Substantia nigra (tissue), 51 donors: ENCODE measurements at places on chromosomes 3 and 15.
A peak's percentile ranks its signal among the peaks of the same experiment; 100 is the strongest.

DNA sequence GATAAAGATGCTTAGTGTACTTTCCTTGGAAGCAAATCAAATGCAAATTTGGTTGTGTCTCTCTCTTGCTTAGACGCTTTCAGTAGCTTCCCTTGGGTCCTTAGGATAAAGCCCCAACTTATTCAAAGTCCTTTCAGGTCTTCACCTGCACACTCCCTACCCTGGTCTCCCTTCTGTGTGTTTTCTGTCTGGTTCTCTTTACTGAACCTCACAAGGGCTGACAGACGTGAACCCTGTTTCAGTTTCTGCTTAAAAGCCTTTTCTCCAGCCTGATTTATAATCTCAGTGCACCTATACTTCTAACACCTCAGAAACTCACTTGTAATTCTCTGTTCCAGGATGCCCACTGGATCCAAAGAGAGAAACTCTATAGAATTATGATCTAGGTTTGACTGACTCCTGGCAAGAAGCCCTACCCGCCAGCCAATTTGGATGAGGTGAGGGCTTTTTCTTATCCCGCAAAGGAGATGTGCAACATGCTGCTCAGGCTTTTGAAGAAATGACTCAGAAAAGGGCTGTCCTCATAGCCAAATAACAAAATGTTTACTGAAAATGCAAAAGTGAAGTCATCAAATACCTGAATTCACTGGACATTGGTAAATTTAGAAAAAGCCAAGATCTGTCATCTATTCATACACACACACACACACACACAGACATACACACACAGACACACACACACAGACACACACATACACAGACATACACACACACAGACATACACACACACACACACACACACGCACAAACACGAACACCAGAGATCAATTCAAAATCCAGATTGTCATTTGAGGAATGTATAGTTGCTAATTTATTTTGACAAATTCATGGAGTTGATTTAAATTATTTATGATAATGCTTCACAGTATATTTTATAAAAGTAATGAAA, 102.4 kb upstream of the EOMES start:
- no peak for DNase-seq

DNA sequence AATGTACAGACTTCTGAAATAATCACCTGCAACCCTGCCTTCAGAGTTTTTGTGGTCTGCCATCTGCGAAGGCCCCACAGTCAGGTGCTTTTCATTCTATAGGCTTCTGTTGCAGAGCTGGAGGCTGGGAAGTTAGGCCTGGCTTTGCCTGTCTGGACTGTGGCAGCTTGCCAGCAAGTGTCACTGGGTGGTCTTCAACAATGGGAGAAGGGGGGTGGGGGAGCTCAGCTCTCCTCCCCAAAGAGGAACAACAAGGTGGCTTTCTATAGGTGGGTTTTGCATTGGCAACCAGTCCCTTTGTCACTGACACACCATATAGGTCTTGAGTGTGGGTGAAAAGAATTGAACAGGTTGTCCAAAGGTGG, 7.3 kb downstream of the BOC start:
- DNase-seq, result no peak

DNA sequence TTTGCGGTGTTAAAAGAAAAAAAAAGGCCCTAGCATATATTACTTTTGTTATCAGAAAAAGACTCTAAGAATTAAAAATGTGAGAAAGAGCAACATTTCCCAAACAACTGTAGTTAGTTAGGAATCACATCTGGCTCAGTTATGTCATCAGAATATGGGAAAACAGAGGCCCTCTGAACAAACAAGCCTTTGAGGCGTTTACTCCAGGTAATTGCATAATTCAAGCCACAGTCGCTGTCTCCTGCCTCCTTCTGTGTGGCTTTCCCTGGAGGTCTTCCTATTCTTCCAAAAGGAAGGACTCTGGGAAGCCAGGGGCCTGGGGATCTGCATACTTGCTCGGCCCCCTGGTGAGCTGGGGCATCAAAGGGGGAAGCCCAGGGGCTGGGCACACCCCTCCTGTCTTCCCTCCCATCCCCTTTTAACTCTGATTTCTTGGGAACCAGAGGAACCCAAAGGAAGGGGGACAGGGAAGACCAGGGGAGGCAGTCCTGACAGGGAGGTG, 3.7 kb upstream of the FAM107A start:
- no peak for DNase-seq

DNA sequence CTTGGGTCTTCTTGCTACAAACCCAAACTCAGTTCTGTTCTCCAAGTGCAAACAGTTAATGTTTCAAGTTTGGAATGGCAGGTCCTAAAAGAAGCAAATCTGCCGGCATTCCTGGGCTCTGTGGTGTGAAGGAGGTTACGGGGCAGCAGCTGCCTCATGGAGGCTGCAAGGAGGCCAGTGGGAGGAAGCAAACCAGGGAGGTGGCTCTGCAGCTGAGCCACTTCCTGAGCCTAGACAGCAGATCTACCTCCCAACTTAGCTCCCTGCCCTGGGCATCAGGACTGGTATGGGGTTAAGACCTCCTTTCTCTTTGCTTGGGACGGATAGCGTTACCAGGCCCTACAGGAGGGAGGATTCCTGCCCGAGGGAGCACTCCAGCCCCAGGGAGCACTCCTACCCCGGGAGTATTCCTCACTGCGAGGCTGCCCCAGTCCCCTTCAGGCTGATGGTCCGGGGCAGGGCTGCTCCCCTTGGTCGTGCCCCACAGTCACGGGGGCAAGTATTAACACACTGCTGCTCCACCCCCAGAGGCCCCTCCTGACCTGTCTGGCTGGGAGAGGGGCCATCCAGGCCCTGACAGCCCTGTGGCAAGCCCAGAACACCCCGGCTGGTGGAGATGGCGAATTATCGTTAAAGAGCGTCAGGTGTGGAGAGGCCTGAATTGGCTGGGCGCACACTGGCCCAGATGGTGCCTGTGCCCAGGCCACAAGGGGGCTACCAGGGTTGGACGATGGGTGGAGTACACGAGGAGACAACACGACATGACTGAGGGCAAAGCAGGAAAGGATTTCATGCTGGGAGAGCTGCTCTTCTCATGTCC, 129.9 kb downstream of the ATP10A start:
- no peak for DNase-seq

GRCh38 chr15:44720460-44721176, 9.3 kb downstream of the B2M start:
- no peak for DNase-seq

DNA sequence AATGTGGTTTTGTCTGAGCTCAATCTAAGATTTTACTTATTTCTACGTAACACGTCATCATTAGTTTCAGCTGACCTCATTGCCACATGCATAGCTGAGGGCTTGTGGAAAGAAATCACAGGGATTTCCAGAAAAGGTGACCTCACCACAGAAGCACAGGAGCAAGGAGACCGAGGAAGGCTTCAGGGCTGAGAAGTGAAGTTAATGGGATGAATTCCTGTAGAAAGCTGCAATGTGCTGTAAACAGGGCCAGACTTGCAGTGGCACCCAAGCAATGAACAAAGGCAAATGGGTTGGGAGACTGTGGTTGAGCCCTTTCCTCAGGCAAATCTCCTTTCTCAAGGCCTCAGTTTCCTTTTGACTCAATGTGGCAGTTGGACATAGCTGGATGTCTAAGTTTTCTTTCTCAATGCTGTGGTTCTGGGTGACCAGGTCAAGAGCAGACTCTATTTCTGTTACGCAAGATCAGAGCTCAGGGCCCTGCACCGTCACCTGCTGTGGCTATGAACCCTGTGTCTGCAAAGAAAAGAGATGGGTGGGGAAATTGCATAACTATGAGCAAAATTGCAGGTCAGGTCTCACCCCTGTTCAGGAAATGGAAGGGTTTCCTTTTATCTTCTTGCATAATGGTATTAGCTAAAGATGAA, 252.2 kb upstream of the TBL1XR1 start:
- no peak for DNase-seq

DNA sequence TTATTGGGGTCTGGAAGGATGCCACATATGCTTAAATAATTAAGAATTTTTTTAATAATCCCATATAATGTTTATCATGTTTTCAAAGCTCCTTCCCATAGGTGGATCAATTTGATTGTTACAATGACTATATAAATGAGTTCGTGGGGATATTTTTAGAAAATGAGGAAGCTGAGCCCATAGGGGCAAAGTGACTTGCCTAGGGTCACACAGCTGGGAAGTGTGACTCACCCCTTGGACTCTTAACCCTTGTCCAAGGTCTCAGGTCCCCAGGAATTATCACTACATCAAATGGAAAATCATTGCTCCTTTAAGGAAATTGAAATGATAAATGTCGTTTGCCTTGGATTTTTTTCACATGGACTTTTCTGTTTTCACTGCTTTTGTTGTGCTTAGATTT, 161.2 kb upstream of the RGMA start:
- DNase-seq, result no peak

GRCh38 chr3:45224824-45225464, 1.1 kb downstream of the TMEM158 start:
- DNase-seq, result peak; percentile 77

DNA sequence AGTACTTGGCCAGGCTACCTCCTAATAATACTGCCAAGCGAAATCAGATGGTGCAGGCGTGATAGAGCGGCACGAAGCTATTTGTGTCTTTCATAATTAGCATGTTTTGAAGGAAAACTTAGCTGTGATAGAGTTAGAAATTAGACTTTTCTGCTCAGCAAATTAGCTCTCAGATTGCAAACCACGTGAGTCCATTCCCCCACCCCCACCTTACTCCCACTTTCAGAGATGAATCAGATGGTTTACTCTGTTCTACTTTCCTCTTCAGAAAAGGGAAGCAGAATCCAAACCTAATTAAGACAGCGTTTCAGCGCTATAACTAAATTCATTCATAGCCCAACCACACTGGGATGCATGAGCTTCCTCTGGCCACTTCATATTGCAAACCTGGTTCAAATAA, 214.6 kb downstream of the SLCO3A1 start:
- DNase-seq, result no peak

- no peak for DNase-seq
Observed at GRCh38 chr15:76105391-76105790, 45.6 kb downstream of the TMEM266 start.

- DNase-seq, result no peak
Observed at GRCh38 chr3:133840055-133840737, 34.6 kb downstream of the SRPRB start.

- no peak for DNase-seq
Observed at GRCh38 chr15:75019916-75020315, 3.5 kb upstream of the PPCDC start.

- no peak for DNase-seq
Observed at GRCh38 chr15:95596496-95596895, 734.0 kb upstream of the NR2F2 start.

DNA sequence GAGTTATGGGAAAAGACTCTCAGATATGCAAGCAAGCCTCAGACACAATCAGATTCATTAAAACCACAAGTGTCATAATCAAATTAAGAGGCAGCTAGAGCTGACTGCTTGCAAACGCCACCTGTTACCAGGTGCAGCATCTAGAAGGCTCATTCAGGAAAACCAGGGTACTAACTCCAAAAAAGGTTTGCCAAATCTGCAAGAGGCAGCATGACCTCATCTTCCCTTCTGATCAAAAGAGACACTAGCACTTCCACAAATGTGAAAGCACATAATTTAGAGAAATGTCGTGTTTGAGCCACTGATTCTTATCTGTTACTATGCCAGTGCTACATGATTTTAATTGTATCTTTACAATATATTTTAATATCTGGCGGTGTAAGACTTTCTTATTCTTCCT, 123.3 kb upstream of the NANOGP8 start:
- DNase-seq, result no peak

GRCh38 chr3:114974387-114974786, 172.7 kb downstream of the ZBTB20 start:
- DNase-seq, result no peak

- no peak for DNase-seq
Observed at GRCh38 chr3:99114565-99115291, 213.2 kb upstream of the DCBLD2 start.

- no peak for DNase-seq
Observed at GRCh38 chr3:9250236-9250635, 790 bp upstream of the SRGAP3 start.

DNA sequence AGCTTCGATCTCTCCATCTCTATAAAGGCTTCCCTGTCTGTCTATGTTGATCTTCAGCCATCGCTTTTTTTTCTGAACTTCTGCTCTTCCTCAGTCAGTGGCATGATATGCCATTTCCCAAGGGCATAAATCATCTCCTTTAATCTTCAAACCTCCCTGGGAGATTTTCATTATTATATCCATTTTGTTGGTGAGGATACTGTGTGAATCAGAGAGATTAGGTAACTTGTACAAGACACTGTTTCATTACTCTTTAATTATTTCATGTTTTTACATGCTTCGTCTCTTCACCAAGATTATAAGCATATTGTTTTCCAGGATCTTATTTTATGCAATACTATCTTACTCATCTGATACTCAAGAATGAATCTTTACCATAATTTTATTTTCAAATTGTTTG, 124.8 kb upstream of the ATP11B start:
- DNase-seq, result no peak

GRCh38 chr15:29568840-29569532, 253.3 kb downstream of the TJP1 start:
- no peak for DNase-seq

DNA sequence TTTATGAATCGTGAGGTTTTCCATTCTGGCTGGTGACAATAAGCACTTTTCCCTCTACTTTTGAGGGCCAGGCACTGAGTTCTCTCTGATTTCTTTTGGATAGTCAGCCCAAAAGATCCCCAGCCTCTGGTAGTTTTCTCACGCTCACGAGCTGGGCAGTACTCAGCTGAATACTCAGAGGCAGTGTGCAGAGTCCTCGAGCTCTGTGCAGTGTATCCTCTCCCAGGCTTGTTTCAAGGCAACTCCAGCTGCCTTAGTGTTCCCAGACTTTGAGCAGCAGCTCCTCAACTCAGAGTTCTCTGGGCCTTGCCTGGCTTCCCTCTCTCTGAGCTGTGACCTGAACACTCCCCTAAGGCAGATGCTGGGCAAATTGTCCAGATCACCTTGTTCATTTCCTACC, 59.1 kb upstream of the IQSEC1 start:
- DNase-seq, result no peak

GRCh38 chr3:128487813-128488635, 5.0 kb downstream of the GATA2 start:
- peak; percentile 13 for DNase-seq

DNA sequence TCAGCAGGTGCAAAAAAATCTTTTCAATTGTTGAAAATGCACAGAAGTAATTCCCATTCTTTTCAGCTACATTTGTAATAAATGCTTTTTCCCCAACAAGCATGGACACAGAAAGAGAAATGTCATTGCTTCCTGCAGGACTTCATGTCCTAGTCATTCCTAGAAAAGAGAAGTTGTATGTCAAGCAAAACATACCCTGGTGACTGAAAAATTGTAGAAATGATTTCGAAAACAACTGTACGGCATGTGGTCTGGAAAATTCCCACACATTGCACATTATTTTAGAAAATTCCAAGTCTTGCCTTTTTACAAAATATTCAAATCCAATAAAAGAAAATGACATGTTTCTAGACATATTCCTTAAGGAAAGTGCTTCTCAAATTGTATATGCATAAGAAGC, 50.4 kb upstream of the ALCAM start:
- DNase-seq, result no peak

- DNase-seq, result no peak
Observed at GRCh38 chr15:31525988-31526665, 199.5 kb downstream of the KLF13 start.
